ENCODE measurements at places on chromosomes 1 and 21.

DNA sequence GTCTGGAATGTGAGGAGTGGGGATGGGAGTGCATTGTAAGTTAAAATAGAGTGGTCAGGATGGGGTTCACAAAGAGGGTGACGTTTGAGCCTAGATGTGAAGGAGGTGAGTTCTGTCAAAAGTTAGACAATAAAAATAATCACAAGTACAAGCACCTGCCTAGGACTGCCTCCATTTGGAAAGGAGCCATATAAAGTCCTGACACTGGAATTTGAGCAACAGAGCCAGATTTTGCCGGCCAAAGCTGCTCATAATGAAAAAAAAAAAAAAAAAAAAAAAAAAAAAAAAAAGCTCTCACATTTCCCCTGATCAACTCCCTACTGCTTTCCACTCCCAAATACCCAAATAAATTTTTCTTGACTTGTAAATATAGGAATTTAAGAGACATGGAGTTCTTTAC, 4.1 kb downstream of the PALMD start:
- DNase-seq: no peak

DNA sequence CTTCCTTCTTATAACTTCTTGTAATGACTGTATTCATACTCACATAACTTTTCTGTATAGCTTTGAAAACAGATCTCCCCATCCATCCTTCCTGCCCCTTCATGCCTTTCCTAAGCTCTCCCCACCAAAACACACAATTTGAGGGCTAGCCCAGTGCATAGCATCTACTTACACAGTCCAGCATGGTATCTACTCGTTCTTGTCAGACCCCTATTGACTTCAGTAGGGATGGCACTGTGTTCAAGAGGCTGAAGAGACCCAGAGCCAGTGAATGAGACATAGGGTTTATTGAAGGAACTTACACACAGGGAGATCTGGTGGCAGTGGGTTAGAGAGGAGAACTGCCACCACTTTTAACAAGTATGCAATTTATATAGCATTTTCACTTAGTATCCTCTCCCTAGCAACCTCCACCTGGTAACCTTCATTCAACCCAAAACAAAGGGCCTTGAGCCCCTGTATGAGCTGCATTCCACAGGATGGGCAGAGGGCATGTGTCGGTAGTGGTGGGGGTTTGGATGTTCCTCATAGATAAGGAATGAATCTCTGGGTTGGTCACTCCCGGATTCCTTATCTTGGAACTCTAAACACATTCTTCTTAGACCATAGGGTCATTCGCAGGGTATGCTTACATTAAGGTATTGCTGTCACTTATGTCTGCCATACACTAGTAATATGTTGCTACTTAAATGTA, 64.9 kb upstream of the GNG12 start:
- DNase-seq: no peak

DNA sequence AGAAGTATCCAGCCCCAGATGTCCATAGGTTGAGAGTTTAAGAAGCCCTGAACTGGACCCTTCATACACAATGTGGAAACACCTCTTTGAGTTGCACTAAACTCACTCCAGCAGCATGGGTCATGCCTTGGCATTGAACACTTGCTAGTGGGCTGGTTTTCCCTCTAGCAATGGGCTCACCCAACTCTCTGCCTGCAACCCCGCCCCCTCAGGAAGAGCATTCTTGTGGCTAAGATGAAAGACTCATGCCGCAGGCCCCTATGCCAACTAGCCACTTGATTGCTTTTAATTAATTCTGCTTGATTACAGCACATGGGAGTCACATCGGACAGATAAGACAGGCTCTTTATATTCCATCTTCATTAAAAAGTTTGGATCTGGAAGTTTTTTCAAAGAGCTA, 136.5 kb upstream of the GJB5 start:
- DNase-seq: no peak

DNA sequence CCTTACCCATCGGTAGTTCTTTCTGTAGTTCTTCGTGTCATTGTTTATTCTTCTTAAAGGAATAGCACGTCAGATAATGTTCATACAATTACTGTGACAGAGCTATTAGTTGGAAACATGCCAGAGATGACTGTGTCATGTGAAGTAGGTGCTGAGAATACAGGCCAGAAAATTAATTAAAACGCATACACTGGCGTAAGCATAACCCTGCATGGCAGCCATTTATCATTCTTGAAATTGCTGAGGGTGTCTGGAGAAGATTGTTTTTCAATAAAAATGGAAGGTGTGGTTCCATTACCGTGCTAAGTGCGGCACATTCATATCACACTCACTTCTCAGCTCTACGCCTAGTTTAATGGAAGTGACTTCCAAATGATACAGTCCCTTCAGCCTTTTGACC, 7.8 kb downstream of the ETS2 start:
- DNase-seq: no peak

GRCh38 chr1:210360852-210361477, 32.3 kb downstream of the HHAT start:
- no peak for DNase-seq

Measured in C1 segment of cervical spinal cord (tissue), 14 donors.